Activated CD4-positive, alpha-beta T cell treated with anti-CD3 and anti-CD28 coated beads for 1 hour (primary cell): ENCODE measurements at places on chromosomes 12 and 14.

GRCh38 chr12:99809909-99810308 lies 162.4 kb downstream of the GARIN6 start:
- no peak for DNase-seq

DNA sequence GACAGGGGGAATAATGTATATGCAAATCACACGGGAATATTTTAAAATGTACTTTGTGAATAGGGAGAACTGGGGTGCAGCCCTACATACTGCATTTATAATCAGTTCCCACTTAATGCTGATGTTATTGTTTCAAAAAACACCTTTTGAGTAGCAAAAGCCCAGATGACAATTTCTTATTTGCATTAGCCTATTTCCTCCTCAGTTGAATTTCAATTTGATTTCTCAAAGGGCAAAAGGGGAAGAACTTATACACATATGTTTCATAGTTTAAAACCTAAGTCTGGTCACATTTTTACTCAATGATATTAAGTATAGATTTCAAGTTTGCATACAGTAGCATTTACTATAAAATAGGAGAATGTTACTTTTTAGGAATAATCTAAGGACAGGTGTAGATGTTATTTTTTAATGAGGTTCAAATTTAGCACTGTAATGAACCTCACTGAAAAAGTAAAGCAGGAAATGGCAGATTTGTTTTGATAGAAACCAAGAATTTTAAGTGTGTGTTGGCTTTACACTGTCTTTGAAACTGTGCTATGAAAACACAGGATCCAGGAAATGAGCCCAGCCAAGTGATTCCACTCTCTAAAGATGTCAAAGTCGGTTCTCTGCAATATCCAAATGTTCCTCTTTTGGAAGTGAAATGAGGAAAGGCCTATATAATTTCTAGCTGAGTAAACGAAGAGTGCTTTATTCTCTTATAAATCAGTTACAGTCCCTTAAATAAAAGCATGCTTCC lies 367.4 kb downstream of the BTG1 start:
- no peak for DNase-seq

GRCh38 chr12:41604830-41605229 lies 416.7 kb downstream of the PDZRN4 start:
- no peak for DNase-seq

DNA sequence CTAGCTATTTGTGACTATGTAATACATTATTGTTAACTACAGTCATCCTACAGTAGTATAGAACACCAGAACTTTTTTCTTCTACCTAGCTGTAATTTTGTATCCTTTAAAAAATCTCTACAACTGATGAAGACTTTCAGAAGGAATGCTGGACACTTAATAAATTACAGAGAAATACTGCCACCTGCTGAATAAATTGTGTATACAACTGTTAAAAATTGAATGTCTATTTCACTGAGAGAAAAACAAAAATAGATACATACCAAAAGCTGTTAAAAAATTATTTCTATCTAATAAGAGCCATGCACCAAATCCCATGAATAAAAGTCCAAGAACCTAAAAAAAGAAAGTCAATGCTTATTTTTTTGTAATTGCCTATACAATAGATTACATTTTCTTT lies 6.6 kb downstream of the TSPAN19 start:
- no peak for DNase-seq

DNA sequence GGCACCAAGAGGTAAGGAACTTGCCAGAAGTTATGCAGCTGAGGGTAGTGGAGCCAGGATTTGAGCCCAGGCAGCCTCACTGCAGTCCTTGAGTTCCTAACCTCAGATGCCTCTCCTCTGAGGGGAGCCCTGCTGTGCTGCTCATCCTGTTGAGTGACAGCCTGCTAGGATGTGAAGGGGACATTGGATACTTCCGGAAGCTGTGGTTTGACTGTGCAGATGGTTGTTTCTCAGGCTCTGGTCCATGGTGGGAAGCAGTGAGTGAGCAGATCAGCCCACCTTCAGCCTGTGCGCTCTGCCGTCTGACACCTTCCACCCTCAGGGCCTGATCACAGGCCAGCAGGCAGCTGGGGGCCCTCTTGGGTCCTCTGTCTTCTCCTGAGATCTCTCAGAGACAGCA lies 253.2 kb downstream of the CACNA1C start:
- DNase-seq, result no peak

- no peak for DNase-seq
Measured at GRCh38 chr14:24837280-24838046, 203.5 kb upstream of the GZMB start.

- DNase-seq, result no peak
Measured at GRCh38 chr14:67151082-67151666, 38.1 kb upstream of the GARIN2 start.

- DNase-seq, result no peak
Measured at GRCh38 chr12:126763359-126763758, 1503.6 kb upstream of the TMEM132C start.

GRCh38 chr12:108478611-108479206 lies 36.4 kb upstream of the FICD start:
- no peak for DNase-seq

GRCh38 chr12:107436836-107437235 lies 248.8 kb upstream of the PWP1 start:
- no peak for DNase-seq

GRCh38 chr14:51862860-51863259 lies 2.4 kb downstream of the GNG2 start:
- DNase-seq, result no peak
